ENCODE measurements at places on chromosomes 2 and 18.

GRCh38 chr2:27728081-27728858, 43.2 kb upstream of the MRPL33 start:
- DNase-seq: no peak

GRCh38 chr2:191642541-191642940, 35.4 kb upstream of the NABP1 start:
- DNase-seq: no peak

- no peak for DNase-seq
These were observed 220.2 kb downstream of the ALPK2 start for GRCh38 chr18:58408665-58409064.

- no peak for DNase-seq
These were observed 4.4 kb downstream of the CFAP221 start for GRCh38 chr2:119548516-119549120.

DNA sequence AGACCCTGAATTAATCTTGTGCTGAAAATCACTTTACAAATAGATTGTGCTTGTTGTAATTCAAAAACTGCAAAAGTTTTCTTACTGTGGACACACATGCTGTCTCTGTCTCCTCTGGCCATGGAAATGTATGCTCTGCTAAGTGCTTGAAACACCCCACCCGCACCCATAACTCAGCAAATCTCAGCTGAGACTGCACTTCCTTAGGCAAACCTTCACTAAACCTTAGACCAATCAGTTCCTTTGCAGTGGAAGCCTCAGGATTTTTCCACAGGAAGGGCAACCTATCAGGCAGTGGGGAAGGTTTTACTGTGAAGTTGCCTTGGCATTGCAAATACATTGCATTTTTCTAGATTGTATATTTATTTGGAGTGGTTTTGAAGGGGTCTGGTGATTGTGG, 62.2 kb upstream of the PLA2R1 start:
- DNase-seq: no peak

DNA sequence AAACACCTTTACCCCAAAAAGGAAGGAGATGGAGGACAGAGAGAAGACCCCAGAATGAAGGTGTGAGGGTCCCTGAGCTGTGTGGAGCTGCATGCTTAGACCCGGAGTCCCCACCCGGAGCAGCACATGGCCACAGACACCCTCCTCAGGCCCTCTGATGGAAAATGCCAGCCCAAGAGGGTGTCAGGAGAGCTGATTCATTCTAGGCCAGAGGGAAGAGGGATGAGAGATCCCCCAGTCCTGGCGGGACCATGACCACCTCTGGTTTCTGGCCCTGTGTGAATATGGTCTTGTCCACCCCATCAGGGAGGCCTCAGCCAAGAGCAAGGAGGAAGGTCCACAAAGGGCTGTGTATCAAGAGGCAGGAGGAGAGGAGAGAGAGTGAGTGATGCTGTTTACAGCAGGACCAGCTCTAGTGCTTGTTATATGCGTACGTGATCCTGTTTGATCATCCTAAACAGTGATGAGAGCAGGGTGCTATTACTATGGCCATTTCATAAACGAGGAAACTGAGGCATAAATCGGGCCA, 186.6 kb upstream of the HAAO start:
- no peak for DNase-seq

DNA sequence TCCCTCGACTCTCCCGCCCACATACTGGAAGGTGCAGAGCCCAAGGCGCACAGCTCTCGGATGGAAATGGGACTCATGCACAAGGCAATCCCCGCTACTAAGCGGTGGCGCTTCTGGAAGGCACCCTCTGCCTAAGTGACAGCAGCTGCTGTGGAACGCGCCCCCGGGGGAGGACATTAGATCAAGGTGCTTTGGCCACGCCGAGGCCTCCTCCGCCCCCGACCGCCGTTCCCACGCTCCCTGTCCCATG, 202 bp downstream of the MCEE start:
- DNase-seq: no peak

GRCh38 chr2:47234456-47234855, 79.3 kb upstream of the STPG4 start:
- no peak for DNase-seq

- DNase-seq: no peak
These were observed 139.7 kb downstream of the FAM161A start for GRCh38 chr2:61714210-61714609.

DNA sequence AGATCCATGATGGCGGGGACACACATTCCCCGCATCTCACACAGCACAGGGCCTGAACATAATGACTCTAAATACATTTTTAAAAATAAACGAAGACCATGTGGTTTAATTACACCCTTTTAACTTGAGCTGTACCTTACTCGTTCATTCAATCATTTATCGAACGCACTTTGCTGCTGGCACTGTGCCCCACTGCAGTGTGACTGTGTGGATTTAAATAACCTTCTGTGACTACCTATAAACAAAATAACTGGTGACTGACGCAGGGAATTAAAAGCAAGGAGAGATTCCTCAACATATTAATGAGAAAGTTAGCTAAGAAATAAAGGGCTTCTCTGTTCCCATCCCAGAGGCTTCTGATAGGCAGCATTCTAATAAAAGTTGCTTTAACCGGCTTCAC, 10.9 kb upstream of the FZD7 start:
- DNase-seq: no peak

DNA sequence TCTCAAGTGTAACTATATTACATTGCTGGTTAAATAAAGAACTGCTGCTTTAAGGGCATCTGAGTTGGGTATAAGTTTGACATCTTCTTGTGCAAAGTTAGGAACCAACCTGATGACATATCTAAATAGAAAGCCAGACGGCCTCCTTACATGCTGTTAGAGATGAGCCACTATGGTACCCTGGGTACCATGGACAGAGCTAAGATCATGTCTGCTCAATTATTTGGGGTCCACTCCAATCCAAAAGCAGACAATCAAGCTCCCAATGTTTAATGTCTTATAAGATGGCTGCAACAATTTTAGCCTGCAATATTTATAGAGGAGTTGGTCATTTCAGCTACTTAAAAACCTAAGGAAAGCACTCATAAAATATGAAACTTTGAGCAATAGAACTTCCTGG, 86.2 kb downstream of the UPP2 start:
- DNase-seq: no peak

- no peak for DNase-seq
These were observed 36.9 kb downstream of the ATP9B start for GRCh38 chr18:79106084-79106483.

GRCh38 chr2:33040541-33040940, 93.8 kb downstream of the LTBP1 start:
- DNase-seq: no peak

- no peak for DNase-seq
These were observed 70.5 kb downstream of the TGIF1 start for GRCh38 chr18:3520230-3521085.

- DNase-seq: peak; percentile 30
These were observed 108.2 kb upstream of the CAPN13 start for GRCh38 chr2:30915486-30915885.

DNA sequence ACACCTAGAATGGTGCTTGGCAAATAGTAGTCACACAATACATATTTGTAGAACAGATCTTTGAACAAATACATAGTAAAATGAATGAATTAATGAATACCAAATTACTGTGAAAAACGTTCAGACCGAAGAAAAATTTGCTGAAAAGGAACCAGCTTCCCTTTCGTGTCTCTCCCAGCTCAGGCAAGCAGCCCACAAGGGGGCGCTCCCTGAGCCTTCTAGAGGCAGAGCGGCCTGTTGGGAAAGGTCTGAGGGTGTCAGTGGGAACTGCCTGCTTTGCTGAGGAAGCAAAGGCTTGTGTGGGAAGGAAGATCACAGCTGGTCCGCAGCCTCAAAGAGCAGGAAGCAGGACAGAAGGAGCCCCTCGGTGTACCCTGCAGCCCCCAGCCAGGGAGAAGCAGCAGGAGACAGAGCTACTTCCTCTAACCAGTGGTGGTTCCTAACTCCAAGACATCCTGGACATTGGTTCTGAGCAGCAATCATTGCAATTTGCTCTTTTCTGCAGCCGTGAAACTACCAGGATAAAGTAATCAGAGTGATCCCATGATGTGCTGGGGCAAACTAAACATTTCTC, 231.1 kb downstream of the ANKRD30B start:
- peak; percentile 2 for DNase-seq

- no peak for DNase-seq
These were observed 115.7 kb downstream of the PLCL1 start for GRCh38 chr2:197920088-197920487.

- DNase-seq: no peak
These were observed 18.1 kb downstream of the FBXO48 start for GRCh38 chr2:68448671-68449653.

DNA sequence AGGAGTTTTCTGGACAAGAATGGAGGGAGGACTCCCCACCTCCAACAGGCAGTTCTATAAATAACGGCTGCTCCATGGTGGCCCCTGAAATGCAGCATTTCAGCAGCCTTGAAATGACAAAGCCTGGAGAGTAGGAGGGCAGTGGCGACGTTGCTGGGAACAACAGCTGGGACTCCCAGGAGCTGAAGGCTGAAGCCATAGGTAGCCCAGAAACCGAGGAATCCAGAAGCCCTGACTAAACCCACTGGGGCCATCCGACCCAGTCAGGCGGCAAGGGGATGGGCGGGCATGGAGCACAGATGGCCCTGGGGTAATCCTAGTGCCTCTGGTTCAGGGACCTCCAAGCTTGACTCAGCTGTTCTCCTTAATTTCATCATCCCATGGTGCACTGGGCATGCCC, 9.0 kb downstream of the PRKAG3 start:
- no peak for DNase-seq

GRCh38 chr2:53786705-53787613, at the start of the genes ASB3 and ERLEC1:
Gene ASB3, minus strand, starts transcription at chr2:53786953. Its CDS starts 21,381 bp downstream, at chr2:53765572.
Gene ERLEC1, plus strand, starts transcription at chr2:53787044. Its CDS starts 167 bp downstream, at chr2:53787211.
- DNase-seq: peak; percentile 90

DNA sequence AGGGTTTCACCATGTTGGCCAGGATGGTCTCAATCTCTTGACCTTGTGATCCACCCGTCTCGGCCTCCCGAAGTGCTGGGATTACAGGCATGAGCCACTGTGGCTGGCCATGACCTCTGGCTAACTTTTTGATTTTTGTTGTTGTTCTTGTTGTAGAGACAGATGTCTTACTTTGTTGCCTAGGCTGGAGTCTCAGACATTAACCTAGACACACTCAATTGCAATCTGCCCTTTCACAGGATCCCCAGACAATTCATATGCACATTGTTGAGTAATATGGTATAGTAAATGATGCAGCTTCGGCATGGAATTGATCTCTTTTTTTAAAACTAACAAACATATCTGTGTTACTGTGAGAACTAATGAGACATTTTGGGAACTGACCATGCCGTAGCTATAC, 130.5 kb upstream of the CCDC195 start:
- no peak for DNase-seq

GRCh38 chr18:48065601-48065995, 135.1 kb upstream of the SMAD2 start:
- no peak for DNase-seq

DNA sequence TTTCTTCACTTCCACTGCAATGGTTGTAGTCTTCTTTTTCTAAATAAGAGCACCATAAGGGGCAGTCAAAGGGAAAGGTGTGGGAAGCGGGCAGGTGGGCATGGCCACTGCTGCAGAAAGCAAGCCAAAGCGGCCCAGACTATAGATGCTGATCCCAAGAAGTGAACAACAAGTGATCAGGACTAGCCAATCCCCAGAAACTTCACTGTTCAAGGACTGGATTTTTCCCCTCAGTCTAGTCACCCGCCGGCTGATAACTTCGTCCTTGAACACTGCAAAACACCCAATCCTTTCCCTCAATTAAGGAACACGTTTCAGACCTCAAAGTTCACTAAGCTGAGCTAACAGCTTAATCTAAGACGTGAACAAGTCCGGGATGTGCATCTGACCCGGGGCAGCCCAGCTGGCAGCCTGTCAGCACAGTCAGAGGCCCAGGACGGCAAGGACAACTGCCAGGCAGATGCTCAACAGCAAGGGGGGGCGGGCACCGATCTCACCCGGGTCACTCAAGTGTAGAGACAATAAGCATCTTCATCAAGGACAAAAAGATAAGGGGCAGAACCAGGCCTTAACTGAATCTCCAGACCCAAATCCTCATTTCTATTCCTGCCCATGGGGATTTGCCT, 59.8 kb downstream of the HDLBP start:
- DNase-seq: no peak

DNA sequence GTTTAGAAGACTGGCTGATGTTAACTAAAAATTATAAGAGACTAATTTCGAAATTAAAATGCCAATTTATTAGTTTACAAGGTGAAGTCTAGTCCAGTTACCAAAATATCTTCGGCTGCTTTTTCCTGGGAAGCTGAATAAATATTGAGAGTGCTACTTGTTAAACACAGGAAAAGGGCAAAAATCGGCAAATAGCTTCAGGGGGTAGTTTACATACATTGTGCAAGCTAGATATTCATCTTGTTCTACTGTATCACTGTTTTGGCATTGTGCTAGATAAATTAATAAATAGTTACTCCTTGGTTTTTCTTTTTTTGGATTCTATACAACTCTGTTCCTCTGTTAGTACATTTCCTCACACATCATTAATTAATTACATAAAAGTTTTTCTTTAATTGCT, 29.3 kb downstream of the NHEJ1 start:
- no peak for DNase-seq

DNA sequence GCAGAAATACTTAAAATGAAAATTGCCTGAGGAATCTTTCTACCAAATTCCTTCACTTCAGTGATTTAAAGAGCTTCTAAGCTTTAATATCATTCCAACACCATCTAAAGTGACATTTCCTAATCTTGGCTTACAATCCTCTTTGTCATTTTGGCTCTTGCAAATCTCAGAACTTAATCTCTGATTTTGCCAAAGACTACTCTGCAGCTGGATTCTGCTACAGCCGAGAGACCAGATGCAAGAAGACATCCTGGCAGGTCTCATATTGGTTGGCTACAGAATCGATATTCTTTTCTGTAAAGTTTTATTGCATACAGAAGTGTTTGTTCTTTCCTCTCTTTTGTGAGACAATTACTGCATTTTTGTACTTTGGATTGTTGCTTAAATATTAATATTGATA, 716.5 kb upstream of the LRATD1 start:
- DNase-seq: no peak

DNA sequence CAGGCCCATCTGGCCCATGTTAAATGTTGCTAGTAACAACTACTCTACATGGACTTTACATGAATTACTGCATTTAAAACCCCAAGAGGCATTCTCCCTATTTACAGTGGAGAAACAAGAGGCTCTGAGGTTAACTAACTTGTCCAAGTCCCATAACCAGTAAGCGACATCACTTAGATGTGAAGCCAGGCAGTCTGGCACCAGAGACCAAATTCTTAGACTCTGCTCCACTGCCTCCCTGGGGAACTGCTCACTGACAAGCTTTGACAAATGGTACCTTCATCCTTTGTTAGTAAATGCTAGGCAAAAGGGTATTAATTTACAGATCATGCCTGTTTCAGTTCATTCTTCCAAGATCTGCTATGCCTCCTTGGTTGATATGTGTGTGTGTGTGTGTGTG, 124.8 kb downstream of the AFF3 start:
- no peak for DNase-seq
